ENCODE measurements at places on chromosomes 1 and 21. TPM values are rescaled to one million over a fixed set of nuclear protein-coding genes. Genes with fewer than 3 reads are reported as not detected.

The SPRR2E gene
- not detected for total RNA-seq

The FCRL6 gene
- total RNA-seq: 0.61 TPM

The KIRREL1 gene
- not detected for total RNA-seq

The SLAMF9 gene
- not detected for total RNA-seq

The KCND3 gene
- not detected for total RNA-seq

The MAN1C1 gene
- total RNA-seq: 15.5 TPM

The AGO4 gene
- 16.1 TPM for total RNA-seq

The PTPN14 gene
- 0.32 TPM for total RNA-seq

GRCh38 chr1:165928075-165928731 is 100.8 kb downstream of the UCK2 start:
- peak; percentile 63 for DNase-seq

GRCh38 chr1:203408486-203409481 is 57.9 kb upstream of the FMOD start:
- DNase-seq: no peak

DNA sequence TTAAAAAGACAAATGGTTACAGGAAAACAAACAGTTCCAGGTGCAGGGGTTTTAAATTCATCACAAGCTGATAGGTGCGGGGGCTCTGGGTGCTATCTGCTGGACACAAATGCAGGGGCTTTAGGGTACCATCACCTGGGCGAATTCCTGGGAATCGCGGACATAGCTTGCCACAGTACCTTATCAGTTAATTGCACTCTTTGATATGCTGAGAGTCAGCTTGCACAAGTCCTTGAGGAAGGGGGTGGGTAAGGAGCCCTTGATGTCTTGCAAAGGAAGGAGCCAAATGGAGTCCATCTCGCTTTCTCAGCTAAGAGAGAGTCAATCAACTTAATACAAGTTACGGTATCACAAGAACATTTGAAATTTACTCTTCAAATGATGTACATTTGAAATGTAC is 25.4 kb upstream of the TMEM54 start:
- no peak for DNase-seq

- DNase-seq: no peak
These were observed 287.6 kb downstream of the AKT3 start for GRCh38 chr1:243562473-243562872.

DNA sequence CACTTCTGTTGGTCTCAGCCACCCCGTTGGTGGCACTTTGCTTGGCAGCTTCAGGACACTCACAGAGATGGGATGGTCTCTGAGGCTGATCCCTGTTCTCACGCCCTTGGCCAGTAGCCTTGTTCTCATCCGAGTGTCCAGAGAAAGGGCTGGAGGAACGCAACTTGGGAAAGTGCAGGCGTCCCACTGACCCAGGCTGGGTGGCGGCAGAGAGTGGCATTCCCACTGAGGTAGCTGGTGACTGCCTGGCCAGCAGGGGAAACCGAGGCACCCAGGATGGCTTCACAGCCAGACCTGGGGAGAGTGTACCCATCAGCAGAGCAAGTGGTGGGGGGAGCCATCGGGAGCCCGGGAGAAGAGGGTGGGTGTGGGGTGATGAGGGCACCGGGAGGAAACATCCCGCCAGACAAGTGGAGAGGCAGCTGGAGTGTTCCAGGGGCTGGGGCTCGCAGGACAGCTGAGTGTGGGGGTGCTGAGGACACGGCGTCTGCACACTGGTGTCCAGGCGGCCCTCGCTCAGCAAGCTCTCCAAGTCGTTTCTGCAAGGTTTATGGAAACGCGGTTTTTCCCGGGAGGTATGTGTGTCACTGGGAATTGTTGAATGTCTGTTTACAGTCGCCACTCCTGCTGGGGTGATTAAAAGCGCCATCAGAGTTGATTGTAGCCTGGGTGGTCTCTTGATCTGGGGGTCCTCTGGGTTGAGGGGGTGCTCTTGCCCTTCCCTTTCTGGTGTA is 97.8 kb downstream of the SIK1 start:
- DNase-seq: no peak

DNA sequence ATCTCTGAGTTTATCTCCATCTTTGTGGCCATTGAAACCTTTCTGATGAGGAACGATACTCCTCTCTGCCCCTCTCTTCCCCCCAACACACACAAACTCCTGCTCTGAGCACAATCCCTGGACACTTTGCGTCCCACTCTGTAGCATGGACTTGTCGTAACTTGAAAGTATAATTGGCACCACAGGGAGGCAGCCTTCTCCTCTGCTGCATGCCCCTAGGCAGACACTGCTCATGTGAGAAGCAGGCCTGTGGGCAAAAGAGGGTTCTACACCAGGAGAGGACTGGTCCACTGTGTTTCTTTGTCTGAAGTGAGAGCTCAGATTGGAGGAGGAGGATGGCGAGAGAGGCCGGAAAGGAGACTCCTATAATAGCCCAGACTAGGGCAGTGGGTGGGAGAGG is 3.8 kb upstream of the PARS2 start:
- DNase-seq: peak; percentile 47

- no peak for DNase-seq
These were observed 10.3 kb upstream of the NBPF11 start for GRCh38 chr1:148162363-148162762.

GRCh38 chr1:112646225-112646624 is 26.6 kb downstream of the CAPZA1 start:
- no peak for DNase-seq

DNA sequence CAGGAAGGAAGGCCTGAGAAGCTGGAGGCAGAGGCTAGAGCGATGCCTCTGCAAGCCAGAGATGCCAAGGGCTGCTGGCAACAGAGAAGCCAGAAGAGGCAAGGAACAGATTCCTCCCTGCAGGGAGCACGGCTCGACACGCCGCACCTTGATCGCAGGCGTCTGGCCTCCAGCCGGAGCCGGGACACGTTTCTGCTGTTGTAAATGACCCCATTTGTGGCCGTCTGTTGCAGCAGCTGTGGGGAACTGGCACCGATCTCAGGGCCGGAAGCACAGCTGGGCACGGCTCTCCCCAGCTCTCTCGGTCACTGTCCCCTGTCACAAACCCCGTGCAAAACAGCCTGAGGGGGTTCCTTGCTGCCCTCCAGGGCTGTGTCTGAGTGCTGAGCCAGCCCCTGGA is 59.6 kb downstream of the SIK1 start:
- no peak for DNase-seq

GRCh38 chr1:157732755-157733154 is 32.2 kb upstream of the FCRL3 start:
- no peak for DNase-seq

GRCh38 chr1:47627471-47628370 is 189.9 kb downstream of the FOXD2 start:
- DNase-seq: no peak

DNA sequence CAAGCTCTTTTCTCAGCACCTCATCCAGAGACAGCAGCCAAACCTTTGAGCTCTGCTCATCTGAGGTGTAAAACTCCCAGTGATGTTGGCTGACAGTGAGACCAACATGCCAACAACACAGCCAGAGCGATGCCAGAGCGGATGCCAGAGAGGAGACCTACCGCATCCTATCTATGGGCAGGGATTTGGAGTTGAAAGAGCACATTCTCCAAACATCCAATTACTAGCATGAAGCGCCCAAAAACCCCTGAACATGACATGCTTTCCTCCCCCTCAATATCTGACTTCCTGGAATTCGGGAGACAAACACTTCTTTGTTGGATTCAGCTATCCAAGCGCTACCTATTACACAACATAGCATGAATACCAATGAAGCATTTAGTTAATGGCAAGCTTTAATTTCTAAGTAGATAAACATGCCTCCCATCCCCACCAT is 23.1 kb upstream of the PAXBP1 start:
- no peak for DNase-seq

GRCh38 chr1:29395736-29396437 is 159.6 kb downstream of the PTPRU start:
- peak; percentile 4 for DNase-seq

DNA sequence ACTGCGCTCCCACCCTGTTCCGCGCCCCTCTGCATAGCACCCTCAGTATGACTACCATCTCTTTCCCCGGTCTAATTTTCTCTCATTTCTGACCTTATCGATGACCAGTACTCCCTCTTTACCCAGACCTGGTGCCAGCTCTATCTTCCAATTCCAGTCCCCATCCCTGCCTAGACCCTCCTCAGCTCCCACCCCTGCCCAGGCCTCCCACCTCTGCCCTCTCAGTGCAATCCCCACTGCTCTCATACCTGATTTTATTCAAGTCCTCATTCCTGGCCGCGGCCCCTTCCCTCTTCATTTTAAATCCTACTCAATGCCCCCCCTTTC is 1.3 kb downstream of the USP24 start:
- peak; percentile 55 for DNase-seq

GRCh38 chr1:11394592-11395245 is 84.2 kb upstream of the DISP3 start:
- no peak for DNase-seq

DNA sequence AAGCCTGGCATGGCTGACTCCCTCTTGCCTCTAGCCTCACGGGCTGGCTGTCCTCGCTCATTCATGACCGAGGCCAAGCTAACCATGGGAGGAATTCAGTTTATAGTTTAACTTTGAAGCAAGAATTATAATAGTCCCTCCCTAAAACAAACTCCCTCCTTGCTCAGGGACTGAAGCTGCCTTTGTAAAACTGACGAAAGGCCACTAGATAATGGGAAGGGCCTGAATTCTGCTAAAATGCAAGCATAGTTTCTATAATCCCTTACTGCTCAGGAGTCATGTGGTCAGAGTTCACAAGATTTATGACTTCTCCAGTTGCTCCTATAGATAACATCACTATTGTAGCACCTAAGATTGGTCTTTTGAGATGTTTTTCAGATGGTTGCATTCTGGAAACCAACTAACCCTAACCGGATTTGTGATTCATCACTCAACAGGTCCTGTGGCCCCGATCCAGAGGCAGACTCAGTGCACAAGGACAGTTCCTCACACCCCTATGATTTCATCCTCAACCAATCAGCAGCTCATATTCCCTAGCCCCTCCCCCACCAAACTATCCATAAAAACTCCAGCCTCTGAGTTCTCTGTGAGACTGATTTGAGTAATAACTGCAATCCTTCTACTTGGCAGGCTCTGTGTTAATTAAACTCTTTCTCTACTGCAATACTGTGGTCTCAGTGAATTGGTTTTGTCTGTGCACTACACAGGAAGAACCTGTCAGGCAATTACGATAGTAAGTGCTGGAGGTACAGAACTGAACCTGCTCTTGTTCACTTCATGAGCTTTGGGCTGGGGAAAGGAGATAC is 26.4 kb downstream of the HHIPL2 start:
- no peak for DNase-seq

DNA sequence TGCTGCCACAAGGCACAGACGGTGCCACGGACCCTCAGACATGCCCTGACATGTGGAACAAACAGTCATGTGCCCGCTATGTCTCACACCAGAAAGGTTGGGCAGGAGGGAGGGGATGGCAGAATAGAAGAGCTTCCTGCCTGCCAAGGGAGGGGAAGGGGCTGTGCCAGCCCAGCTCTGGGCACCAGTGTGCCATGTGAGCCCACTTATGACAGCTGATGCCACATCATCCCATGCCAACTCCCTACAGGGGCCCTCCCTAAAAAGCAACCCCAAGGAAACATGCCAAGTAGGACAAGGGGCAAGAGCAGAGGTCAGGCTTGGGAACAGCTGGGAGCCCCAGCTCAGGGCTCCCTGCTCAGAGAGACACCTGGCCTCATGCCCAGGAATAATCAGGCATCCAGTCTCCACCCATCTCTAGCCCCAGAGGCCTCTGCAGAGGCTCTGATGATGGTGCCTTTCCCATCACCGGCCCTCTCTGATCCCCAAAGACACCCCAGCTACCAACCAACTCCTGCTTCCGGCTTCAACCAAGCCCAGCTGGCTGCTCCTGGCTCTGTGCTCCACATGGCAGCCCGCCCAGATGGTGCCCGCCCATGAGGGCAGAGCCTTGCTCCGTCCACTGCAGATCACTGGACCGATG is 10.3 kb downstream of the ADGRB2 start:
- no peak for DNase-seq

DNA sequence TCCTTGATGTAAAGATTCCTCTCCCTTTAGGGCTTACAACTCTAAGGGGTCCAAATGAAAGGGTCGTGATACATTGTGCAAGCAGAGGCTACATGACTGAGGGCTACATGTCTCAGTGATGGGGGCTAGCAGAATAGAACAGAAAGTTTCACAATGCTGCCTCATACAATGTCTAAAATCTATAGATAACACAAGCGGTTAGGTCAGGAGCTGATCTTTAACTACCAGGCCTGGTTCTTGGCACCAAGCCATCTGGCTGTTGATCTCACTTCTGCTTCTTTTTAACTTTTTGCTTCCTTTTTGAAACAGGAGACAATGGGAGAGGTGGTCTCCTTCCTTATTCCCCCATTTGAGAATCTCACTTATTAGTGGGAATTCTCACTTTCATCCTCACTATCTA is 710.2 kb downstream of the AMY1C start:
- DNase-seq: no peak

DNA sequence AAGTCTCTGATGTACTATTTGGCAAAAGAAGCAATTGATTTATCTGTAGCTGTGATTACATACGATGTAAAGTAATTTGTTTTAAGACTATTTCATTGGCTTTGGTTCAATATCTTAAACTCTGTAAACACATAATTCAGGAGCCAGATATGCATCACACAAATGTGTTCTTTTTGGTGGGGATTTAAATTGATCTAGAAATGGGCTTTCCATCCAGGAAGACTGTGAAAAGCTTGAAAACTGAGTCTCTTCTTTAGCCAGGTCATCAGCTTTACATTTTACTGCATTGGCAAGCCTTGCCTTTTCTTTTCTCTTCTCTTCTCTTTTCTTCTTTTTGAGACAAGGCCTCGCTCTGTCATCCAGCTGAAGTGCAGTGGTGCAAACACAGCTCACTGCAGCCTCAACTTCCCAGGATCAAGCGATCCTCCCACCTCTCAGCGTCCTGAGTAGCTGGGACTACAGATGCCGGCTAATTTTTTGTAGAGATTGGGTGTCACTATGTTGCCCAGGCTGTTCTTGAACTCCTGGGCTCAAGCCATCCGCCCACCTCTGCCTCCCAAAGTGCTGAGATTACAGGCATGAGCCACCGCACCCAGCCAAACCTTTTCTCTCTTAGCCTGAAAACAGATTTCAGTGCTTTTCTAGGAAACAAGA is 1.4 kb downstream of the RCAN3 start:
- no peak for DNase-seq

DNA sequence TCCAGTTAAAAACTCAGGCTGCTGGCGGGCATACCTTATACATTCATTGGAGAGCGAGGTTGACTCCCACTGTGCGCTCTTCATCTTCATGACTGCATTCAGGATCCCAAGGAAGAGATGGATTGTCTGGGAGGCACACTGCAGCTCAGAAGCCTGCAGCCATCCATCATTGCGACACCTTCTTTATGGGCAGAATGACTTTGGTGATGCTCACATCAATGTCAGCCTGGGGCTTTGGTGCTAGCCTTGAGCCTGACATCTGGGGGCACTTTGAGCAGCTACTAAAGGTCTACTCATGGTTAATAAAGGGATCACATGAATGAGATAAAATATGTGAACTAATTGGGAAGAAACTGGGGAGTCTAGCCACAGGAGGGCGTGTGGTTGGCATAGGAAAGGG is 229.3 kb downstream of the PRDM2 start:
- DNase-seq: no peak

GRCh38 chr21:44416193-44416592 is 39.1 kb upstream of the LRRC3 start:
- DNase-seq: no peak
